Cardiac muscle cell (in vitro differentiated cells and primary cell): ENCODE measurements at places on chromosomes 2 and 18.

DNA sequence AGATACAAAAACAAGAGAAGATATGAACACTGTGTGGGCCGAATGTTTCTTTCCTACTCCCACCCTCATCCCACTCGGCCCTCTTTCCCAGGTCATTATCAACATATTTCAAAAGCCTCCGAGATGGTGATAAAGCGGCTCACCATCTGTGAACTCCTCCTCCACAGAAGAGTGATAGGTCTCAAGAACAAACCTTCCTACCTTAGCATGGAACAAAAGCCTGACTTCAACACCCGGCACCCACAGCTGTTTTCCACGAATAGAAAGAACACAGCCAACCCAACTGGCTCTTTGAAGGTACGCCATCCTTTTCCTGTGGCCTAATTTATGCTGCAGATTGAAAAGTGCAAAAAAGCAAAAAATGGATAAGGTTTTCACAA lies 28.8 kb downstream of the BCL2 start:
- DNase-seq, result no peak

DNA sequence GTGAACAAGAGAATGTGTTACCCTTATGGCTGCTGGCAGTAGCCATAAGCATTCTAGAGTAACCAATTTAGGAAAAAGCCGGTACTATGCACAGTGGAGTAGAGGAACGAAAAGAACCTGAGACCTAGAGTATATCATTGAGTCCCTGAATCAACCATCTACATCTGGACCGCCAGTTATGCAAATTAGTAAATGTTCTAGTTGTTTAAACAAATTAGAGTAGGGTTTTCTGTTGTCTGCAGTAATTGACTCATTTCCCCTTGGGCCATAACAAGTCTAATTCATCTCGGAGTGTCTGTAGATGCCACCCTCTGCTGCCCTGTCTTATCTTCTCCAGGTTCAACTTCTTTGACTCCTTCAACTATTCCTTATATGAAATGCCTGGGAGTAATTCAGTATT lies 60.1 kb upstream of the CAPN13 start:
- DNase-seq, result no peak

DNA sequence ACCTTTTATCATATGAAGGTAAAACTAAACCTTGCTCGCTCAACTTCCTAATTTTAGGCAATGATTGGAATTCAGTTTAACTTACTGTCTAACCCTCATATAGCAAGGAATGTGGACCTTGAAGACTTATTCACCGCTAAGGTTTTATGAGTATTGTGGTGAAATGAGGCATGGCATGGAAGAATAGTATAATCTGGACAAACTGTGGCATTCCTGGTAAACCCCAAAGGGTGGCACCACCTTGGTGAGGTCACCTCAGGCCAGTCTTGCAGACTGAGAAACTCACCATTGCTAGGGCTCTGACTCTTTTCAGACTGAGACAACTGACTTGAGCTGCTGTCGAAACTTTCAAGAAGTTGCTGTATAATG lies 51.1 kb upstream of the EHBP1 start:
- DNase-seq, result no peak

- no peak for DNase-seq
Observed at GRCh38 chr2:205748639-205749038, 66.3 kb downstream of the NRP2 start.

- no peak for DNase-seq
Observed at GRCh38 chr2:18825838-18826237, 236.5 kb upstream of the NT5C1B start.

GRCh38 chr18:34358923-34359322 lies 134.2 kb upstream of the NOL4 start:
- no peak for DNase-seq

- DNase-seq, result no peak
Observed at GRCh38 chr2:160551259-160551658, 57.7 kb upstream of the RBMS1 start.
